ENCODE measurements at places on chromosomes 4 and X.

DNA sequence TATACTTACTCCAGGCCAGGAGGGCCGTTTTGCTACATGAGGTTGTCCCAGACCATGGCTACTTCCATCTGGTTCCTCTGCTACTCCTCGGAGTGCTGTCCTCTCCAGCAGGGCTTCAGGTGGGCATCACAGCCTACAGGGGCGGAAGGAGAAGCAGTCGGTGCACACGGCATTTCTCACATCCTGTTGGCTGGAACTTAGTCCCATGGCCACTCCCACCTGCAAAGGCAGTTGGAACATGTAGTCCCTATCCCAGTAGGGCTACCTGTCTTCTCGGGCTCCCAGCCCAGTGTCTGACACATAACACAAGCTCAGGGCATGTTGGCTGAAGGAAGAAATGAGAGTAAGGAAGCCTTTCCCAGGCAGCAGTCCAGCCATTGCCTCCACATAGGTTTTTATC lies 7.7 kb upstream of the STK32B start:
- no peak for DNase-seq

- DNase-seq, result no peak
Measured at GRCh38 chrX:9515973-9516538, 51.2 kb downstream of the TBL1X start.

GRCh38 chr4:141705048-141705746 lies 68.8 kb downstream of the IL15 start:
- DNase-seq, result no peak

- peak; percentile 17 for DNase-seq
Measured at GRCh38 chrX:73214426-73215094, at the start of gene NAP1L2. Gene NAP1L2, minus strand, starts transcription at chrX:73214851. Its CDS starts 359 bp downstream, at chrX:73214492.

- DNase-seq, result no peak
Measured at GRCh38 chr4:48173056-48173991, 39.3 kb upstream of the TXK start.

GRCh38 chr4:37641886-37642849 lies 44.0 kb downstream of the RELL1 start:
- no peak for DNase-seq

DNA sequence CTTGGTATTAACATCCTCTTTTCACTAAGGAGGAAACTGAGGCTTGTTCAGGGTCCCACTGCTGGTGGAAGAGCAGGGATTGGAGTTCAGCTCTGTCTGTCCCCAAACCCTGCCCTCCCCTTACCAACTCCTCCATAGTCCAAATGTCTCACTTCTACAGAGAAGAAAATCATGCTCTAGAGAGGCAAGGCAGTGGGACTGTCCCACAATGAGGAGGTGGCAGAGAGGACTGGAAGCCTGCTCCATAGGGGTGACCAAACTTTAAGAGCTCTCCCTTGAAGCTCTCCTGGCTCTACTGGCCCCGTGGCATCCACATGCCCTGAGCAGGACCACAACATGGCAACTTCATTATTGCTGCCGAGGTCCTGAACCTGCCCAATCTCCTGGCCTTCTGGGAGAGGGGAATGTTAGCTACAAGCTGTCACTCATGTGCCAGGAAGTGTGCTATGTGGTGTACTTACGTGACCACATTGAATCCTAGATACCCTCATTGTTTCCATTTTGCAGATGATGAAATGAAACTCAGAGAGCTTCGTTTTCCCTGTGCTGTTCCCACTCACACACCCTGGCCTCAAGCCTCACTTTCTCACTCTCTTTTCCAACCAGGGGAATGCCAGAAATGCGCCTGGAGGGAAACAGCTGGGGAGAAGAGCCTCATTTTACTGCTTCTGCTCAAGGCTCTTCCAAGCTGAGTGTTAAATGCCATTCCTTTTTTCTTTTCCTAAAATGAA lies 71.5 kb downstream of the ANAPC4 start:
- DNase-seq, result no peak

- DNase-seq, result no peak
Measured at GRCh38 chr4:136810626-136811025, 721.7 kb downstream of the PCDH18 start.

DNA sequence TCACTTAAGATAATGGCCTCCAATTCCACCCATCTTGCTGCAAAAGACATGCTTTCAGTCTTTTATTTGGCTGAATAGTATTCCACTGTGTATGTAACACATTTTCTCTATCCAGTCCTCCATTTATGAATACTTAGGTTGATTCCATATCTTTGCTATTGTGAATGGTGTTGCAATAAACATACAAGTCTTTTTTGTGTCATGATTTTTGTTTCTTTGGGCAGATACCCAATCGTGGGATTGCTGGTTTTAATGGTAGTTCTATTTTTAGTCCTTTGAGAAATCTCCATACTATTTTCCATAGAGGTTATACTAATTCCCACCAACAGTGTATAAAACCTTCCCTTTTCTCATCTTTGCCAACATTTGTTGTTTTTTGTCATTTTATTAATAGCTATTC lies 180.9 kb downstream of the SMIM20 start:
- no peak for DNase-seq

DNA sequence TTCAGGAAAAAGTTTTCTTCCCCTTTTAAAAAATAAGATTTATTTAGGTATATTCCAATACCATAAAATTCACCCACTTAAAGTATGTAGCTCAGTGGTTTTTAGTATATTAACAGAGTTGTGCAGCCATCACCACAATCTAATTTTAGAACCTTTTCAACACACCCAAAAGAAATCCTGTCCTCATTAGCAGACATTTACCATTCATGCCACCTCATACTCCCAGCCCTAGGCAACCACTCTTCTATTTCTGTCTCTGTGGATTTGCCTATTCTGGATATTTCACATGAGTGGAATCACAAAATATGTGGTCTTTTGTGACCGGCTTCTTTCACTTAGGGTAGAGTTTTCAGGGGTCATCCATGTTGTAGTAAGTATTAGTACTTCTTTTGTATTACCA lies 7.4 kb downstream of the ZNF81 start:
- no peak for DNase-seq

DNA sequence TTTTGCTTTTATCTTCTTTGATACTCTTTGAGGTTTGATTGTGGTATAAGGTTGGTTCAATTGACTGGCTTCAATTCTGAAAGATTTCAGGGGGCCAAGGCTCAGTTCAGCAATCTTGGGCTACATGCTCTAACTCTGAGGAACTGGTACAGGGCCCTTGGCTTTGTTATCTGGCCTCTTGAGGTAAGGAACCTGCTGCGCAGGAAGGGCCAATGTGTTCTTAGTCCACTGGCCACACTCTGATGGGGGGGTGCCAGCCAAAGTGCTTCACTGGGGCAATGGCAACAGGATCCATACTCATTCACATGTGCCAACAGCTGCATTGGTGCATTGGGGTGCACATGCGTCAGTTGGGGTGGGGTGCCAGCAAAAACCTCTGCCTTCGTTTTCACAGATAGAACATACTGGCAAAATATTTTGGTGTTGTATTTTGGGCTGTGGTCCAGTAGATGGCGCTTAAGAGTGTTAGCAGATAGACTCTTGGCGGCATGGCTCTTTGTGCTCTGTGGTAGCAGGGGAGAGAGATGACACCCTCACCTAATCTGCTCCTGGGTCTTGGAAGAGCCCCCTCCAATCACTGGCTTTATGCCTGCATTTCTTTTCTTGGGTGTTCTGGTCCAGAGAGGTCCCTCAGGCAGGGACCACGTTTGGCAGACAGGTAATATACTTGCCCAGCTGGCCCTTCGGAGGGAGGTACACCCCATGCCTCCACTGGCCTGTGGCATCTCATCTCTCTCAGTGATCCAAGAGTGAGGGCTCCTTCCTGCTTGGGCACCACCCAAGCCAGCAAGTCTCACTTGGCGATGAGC lies 42.9 kb downstream of the NDST3 start:
- DNase-seq, result peak; percentile 19

GRCh38 chrX:12978205-12979025 lies 3.5 kb downstream of the TMSB4X start:
- DNase-seq, result no peak

- DNase-seq, result no peak
Measured at GRCh38 chr4:26130173-26130572, 190.6 kb upstream of the RBPJ start.

- DNase-seq, result no peak
Measured at GRCh38 chrX:149939655-149939904, 1.3 kb upstream of the EOLA2 start.

DNA sequence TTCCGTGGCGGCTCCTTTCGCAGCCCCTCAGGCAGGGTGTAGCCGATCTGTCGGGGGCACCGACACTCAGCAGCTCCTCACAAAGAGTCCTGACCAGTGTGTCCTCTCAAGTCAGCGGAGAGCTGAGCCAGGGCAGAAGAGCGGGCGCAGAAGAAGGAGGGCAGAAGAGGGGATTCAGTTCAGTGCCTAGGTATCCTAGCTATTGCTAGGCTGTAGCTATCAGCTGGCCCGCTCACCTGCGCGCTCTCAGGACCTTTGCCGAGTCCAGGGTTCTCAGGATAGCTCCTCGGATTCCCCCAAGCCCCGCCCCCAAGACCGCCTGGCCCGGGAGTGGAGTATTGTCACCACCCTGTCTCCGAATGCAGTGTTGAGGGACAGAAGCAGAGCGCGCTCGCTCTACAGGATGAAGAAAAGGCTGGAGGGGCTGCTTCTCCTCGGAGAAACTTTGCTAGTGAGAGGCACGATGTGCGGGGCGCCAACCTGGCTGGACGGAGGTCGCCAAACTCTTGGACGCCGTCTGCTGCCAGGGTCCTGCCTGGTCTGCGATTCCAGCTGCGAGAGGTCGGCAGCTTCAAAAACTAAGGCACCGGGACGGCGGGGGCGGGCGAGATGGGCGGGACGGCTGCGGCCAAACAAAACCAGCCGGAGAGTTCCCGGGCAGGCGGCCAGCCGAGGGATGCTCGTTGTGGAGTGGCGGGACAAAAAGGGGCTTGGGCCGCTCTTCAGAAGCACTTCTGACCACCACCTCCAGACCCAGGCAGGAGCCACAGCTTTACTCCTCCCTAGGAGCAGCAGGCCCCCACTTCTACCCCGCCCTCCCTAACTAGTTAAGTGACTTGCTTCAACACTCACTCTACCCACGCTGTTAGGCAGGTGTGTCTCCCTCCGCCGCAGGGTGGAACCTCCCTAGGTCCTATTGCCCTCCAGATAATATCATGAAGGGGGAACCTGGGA lies at the start of gene XKRX:
XKRX (minus strand) TSS at position 258 of the 954 bp plus-strand sequence. CDS start 613 bp downstream, outside the sequence.
- peak; percentile 31 for DNase-seq

- no peak for DNase-seq
Measured at GRCh38 chr4:1754336-1754735, 33.0 kb downstream of the TACC3 start.

GRCh38 chr4:31088600-31089230 lies 368.5 kb downstream of the PCDH7 start:
- DNase-seq, result no peak

- no peak for DNase-seq
Measured at GRCh38 chr4:147991543-147992283, 259.8 kb downstream of the ARHGAP10 start.

DNA sequence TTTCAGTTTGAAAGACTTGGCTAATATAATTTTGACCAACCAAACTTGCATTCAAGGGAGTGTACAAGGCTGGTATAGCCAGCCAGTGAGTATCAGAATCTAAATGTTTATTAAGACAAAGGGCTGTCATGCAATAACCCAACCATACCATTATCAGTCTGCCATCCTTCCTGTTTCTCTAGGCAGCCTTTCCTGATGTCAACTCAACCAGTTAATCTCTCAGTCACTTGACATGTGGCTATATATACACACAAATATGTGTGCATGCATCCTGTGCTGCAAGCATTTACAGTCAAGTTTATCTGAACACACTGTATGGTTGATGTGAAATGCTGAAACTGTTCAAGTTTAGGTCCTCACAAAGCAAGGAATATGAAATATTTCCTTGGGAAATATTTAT lies 17.2 kb downstream of the BTK start:
- DNase-seq, result no peak

DNA sequence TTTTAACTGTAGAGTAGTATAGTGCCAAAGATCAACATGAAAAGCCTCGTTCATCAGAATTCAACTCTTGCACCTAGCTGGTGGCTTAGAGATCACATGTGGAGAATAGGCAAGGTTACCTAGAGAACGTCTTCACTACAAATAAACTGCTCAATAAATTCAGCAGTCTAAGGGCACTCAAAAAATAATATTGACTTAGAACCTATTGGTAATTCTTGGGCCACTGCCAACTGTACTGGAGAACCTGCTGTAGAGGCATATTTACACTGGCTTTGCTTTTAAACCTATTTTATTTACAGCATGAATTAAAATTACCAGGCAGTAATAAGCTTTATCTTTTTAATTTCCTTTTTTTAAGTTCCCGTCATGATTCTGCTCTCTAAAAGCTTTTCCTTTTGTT lies 343.7 kb downstream of the PDHA2 start:
- DNase-seq, result no peak

DNA sequence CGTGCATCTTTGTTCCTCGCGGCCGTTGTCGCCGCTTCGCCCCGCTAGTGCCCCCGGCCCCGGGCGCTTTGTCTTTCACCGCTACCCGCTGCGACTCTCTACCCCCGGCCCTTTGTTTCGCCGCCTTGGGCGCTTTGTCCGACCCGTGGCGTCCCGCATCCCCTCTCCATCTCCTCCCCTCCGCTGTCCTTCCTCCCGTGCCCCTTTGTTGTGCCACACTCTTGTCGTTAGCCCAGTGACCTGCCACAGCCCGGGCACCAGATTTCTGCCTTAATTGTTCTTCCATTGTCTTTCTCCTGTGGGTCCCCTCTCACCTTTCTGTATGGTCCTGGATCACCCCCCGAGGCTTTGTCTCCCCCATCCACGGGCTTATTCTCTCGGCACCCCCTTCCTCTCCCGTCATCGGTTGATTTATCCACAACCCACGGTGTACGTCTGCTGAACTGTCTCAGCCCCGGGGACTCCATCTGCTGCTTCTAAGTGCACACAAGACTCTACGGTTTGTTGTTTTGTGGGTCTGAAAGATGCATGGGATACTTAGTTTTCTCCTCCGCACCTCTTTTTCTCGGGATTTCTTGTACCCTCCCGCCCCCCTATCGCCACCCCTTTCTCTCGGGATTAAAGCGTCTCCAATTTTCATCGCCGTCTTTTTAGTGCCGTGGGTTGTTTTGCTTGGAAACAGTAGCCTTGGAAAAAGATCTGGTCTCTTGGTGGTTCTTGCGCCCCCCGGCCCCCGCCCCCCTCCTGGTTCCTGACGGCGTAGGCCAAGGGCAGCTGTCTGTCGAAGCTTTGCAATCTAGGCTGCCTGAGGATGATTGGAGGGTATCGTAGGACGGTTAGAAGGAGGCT lies 783 bp downstream of the RBPJ start:
- no peak for DNase-seq

DNA sequence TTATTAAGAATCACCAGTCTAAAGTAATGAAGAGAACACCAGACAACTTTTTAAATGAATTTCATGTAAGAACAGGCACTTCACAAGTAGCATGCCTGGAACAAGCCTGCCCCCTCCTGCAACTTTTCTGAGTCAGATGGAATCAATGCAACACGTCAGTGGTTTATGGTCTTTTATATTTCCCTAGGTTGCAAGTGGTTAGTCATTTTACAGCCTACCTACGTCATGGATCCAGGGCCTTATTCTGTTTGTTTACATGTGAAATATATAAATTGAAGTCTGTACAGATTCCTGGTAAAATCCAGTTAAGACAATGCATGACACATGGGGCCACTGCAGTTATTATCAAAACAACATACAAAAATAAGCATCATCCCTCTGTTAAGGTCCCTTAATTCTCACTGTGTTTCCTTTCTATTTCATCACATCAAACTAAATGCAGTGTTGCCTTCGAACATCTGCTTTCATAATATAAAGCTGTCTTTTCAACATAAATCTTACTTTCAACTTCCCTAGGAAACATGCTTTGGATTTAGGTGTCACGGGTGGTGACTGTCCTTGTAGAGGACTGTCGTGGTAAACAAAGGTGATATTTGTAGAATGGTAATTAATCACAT lies 309.3 kb downstream of the FRMPD4 start:
- DNase-seq, result no peak

- DNase-seq, result no peak
Measured at GRCh38 chrX:134513091-134513490, 53.1 kb downstream of the HPRT1 start.

All from psoas muscle (tissue), 8 donors.